ENCODE measurements at places on chromosomes 3 and 15. TPM values are rescaled to one million over a fixed set of nuclear protein-coding genes. Genes with fewer than 3 reads are reported as not detected.

PLA2G4B gene
- polyA plus RNA-seq, result 19.2 TPM

DNA sequence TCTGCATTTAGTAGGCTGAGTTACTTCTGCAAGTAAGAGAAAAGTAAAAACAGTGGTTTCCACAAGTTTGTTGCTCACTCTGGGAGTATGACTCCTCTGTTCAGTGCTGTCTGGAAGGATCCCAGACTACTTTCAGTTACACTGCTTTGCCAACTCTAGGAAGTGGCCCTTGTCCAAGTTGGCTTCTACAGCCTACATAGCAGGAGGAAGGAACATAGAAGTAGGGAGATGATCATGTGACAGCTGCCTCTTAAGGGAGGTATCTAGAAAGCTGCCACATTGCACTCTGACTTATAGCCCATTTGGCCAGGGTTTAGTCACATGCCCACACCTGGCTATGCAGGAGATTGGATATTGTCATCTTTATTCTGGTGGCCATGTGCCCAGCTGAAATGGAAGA is 298.1 kb downstream of the NSUN3 start:
- DNase-seq, result peak; percentile 18

DNA sequence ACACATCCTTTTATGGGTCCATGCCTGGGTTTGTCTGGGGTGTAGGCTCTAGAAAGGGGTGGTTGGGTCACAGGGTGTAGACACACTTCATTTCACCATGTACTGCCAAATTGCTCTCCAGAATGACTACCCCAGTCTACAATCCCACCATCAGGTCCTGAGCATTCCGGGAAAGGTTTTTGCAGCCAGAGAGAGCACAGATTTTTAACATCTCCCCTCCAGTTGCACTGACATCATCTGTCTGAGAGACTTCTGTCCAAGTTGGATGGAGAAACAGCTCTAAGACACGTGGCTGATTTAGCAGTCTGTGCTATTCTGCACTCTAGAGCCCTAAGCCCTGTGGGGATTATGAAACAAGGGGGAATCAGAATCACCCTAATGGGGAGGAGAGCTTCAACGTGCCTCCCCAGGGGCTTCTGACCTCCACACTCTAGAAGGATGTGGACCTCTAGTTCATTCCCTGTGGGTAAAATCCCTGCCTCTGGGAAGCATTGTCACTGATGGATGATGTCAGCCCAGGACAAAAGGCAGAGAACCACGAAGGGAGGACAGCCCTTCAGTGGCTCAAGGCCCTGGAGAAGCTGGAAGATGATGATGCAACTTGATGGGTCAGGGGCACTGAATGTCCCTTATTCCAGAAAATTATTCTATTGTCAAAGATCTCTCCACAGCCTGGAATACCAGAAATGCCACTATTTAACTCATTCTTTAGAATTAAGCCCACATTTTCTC is 71.5 kb downstream of the CD200R1L start:
- DNase-seq, result no peak

- peak; percentile 4 for DNase-seq
Measured at GRCh38 chr3:191762323-191762960, 301.5 kb downstream of the PYDC2 start.

GRCh38 chr3:99646107-99646435 is 7.7 kb downstream of the COL8A1 start:
- no peak for DNase-seq

DNA sequence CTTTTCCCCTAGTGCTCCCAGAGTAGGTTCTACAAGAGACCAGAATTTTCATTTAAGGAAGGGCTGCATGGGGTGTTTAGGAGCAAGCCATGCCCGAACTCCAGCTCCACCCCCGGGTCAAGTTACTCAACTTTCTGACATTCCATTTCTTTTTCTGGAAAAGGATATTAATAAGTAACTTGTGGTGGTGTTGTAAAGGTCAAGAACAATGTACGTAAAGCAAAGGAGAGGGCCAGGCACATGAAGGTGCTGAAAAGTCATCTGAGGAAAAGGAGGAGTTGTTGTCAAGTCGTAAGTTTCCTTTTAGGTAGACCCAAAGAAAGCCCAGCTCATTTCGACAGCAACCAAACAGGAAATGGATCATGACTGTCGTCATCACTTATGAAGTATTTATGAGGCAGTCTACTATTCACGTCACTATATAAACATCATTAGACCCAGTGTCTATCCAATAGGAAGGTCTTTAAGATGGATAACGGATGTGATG is 319.6 kb upstream of the IL12A start:
- DNase-seq, result peak; percentile 15

DNA sequence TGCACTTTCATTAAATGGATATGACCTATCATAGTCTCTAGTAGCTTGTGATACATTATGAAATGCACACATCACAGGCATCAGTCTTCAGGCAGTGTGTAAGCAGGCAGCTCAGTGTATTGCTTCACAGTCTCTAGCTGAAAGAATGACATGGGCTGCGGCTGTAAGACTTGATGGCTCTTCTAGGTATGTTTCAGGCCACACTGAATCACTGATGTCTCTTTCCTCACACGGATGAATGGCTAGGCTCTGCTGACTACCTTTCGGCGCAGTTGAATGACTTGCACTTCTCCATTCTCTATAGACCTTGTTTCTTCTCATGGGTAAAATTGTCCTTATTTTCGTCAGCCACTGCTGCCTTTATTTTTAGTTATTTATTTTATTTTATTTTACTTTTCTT is 15.4 kb downstream of the APH1B start:
- DNase-seq, result no peak

- no peak for DNase-seq
Measured at GRCh38 chr15:81400640-81401236, 26.7 kb upstream of the TMC3 start.

STAB1 gene
- 43.4 TPM for polyA plus RNA-seq

- DNase-seq, result no peak
Measured at GRCh38 chr15:67358391-67358790, 103.8 kb downstream of the IQCH start.

Measured in right lung (tissue), 10 donors.